Nasal cavity respiratory epithelium epithelial cell of viscerocranial mucosa (primary cell): ENCODE measurements at places on chromosomes 11 and 22. TPM values are rescaled to one million over a fixed set of nuclear protein-coding genes. Genes with fewer than 3 reads are reported as not detected.

Gene LRRN4CL
- 0.14 and 1.4 TPM in 2 replicates for total RNA-seq

Gene CEP126
- total RNA-seq, result 1.0 and 1.7 TPM in 2 replicates

Gene OR2AG1
- total RNA-seq, result not detected in 2 replicates

Gene UCP3
- 0.93 TPM in 1 of 2 replicates, not detected in the other for total RNA-seq

Gene OR8G1
- total RNA-seq, result not detected in 2 replicates

Gene RFPL1
- total RNA-seq, result not detected in 2 replicates

Gene OR5P2
- under 0.01 and 3.0 TPM in 2 replicates for total RNA-seq

Gene LRRC32
- total RNA-seq, result under 0.01 and 0.07 TPM in 2 replicates

Gene CHADL
- 1.4 and 2.1 TPM in 2 replicates for total RNA-seq

Gene PGGHG
- total RNA-seq, result 1.7 and 5.5 TPM in 2 replicates

Gene DNAJB7
- not detected in 2 replicates for total RNA-seq

Gene FKBP2
- total RNA-seq, result 47.3 and 103 TPM in 2 replicates

Gene SCN3B
- total RNA-seq, result 0.34 and 0.57 TPM in 2 replicates

Gene PEX16
- total RNA-seq, result 27.6 and 61.2 TPM in 2 replicates

Gene P2RY2
- 3.8 and 30.9 TPM in 2 replicates for total RNA-seq

Gene TSPAN32
- not detected in 2 replicates for total RNA-seq

Gene PAMR1
- total RNA-seq, result 7.2 and 11.9 TPM in 2 replicates

Gene CHRM1
- not detected in 2 replicates for total RNA-seq

Gene SLC37A2
- 26.7 and 39.7 TPM in 2 replicates for total RNA-seq

Gene CYB5R3
- total RNA-seq, result 12.6 and 35.2 TPM in 2 replicates

Gene JHY
- total RNA-seq, result 2.4 and 6.1 TPM in 2 replicates

Gene LRRC74B
- total RNA-seq, result not detected in 2 replicates

Gene NRXN2
- not detected in 2 replicates for total RNA-seq

Gene CRYBB3
- total RNA-seq, result not detected in 2 replicates

Gene C22orf42
- total RNA-seq, result not detected in 2 replicates

Gene OR5B17
- not detected in 2 replicates for total RNA-seq

Gene KRTAP5-8
- total RNA-seq, result not detected in 2 replicates

Gene ALDH3B2
- total RNA-seq, result 27.3 and 140 TPM in 2 replicates

Gene MRGPRX3
- under 0.01 and 0.21 TPM in 2 replicates for total RNA-seq

Gene HSPB2
- total RNA-seq, result not detected in 2 replicates

Gene OR4D5
- total RNA-seq, result not detected in 2 replicates
